ENCODE measurements at places on chromosomes 12 and 14.

GRCh38 chr12:52007158-52007921 lies 594 bp downstream of the TAMALIN start:
- peak; percentile 37 for DNase-seq

DNA sequence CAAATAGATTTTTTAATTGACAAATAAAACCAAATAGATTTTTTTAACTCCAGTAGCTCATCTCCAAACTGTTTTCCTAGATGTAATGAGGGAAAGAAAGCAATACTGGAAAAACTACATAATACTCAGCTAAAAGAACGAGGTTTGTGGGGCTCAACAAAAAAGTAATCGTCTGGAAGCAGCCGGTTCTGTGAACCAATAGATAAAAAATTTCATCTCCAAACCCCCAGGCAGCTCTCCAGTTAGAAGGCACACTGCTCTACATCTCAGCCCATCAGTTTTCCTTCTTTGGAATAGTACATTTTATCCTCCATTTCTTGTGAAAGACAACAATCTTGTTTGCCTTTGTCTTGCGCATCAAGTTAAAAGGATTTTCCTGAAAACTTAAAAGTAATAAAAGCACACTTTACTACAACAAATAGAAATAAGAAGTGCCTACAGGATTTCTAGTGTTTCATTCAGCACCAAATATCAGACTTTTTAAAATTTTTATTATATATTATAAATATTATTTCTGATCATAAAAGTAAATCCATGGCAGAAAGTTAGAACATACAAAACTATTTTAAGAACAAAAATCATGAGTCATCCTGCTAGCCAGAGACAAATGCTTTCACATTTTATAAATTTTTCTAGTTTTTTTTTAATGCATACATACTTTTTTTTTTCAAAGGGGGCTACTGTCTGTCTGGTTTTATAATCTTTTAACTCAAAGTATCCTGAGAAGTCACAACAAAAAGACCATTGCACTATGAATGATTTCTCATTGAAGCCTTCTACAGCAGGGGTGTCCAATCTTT lies 67.7 kb downstream of the EPS8 start:
- DNase-seq: no peak

DNA sequence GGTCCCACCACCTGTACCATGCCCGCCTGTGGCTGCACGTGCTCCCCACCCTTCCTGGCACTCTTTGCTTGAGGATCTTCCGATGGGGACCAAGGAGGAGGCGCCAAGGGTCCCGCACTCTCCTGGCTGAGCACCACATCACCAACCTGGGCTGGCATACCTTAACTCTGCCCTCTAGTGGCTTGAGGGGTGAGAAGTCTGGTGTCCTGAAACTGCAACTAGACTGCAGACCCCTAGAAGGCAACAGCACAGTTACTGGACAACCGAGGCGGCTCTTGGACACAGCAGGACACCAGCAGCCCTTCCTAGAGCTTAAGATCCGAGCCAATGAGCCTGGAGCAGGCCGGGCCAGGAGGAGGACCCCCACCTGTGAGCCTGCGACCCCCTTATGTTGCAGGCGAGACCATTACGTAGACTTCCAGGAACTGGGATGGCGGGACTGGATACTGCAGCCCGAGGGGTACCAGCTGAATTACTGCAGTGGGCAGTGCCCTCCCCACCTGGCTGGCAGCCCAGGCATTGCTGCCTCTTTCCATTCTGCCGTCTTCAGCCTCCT lies 1.1 kb downstream of the INHBE start:
- DNase-seq: peak; percentile 42

- no peak for DNase-seq
Measured at GRCh38 chr12:66736931-66737330, 58.1 kb upstream of the GRIP1 start.
